Activated CD4-positive, alpha-beta T cell treated with anti-CD3 and anti-CD28 coated beads, Interleukin-2, amount 10 ng/mL, durations not matched to agents 7 days and 5 days (primary cell): ENCODE measurements at places on chromosomes 16 and 17. TPM values are rescaled to one million over a fixed set of nuclear protein-coding genes. Genes with fewer than 3 reads are reported as not detected.

The NOL3 gene
- total RNA-seq: 8.9 TPM

DNA sequence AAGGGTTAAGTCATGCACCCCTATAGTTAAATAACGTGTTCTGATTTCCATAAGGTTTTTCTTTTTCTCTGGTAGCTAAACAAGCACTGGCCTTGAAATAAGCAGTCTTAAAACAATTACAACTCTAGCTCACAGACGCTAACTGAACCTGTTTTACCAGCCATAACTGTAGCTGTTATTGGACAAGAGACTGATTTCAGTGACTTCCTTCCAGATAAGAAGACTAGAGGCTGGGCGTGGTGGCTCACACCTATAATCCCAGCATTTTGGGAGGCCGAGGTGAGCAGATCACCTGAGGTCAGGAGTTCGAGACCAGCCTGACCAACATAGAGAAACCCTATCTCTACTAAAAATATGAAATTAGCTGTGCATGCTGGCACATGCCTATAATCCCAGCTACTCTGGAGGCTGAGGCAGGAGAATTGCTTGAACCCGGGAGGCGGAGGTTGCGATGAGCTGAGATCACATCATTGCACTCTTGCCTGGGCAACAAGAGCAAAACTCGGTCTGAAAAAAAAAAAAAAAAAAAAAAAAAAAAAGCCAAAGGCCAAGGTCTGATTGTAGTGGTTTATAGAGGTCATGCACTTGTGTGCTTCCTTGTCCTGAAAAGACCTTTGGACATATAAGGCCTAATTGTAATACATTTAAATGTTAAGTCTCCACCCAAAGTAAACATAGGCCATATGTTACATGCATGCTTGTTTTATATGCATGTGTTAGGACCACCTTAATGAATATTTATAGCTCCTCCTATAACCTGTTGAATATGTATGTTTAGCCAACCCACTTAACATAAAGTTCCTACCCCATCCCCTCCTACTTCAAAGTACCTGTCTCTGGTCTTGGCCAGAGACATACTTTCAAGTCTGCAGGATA, 319.5 kb upstream of the CA10 start:
- H3K4me3 ChIP-seq: no peak overlapping the region
- no peak overlapping the region for H3K27ac ChIP-seq
- no peaks in the 10 kb centered on the region for H3K36me3 ChIP-seq
- no peak for DNase-seq
- no peaks in the 10 kb centered on the region for H3K4me1 ChIP-seq
- H3K27me3 ChIP-seq: no peaks in the 10 kb centered on the region

GRCh38 chr16:50136399-50136798, 16.7 kb upstream of the TENT4B start:
- no peak overlapping the region for H3K27ac ChIP-seq
- no peaks in the 10 kb centered on the region for H3K27me3 ChIP-seq
- no peaks in the 10 kb centered on the region for H3K4me1 ChIP-seq
- DNase-seq: no peak
- no peak overlapping the region for H3K4me3 ChIP-seq
- no peaks in the 10 kb centered on the region for H3K36me3 ChIP-seq

DNA sequence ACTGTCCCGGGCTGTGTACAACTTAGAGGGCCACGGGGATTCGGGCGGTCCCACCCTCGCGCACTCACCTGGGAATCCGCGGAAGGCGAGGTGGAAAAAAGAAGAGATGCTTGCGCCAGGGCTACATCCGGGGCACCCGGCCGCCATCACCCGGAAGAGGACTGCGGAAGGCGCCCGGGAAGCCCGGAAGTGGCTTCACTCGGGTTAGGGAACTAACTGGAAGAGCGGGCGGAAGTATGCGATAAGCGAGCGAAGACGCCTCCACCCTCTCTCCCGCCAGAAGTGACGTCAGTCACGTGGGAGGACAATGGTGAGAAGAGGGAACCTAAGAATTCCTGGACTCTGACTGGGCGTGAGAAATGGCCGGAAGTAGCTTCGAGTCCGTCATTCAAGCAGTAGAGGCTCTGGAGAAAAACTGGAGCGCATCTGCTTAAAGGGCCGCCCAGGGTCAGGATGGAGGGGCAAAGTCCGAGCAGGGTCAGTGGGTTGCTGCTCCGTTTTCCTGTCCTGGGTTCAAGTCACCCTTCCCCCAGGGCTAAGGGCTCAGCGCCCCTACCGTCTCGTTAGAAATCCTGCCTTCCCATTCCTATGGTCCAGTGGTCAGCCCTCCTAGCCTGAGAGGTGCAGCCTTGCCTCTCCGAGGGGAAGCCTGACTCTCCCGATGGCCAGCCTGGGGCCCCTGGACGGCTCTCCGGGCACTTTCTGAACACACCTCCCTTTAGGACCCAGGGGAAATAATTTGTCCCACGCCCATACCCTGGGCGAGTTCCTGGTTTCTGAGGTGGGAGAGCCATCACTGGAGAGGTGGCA, at the start of gene CD2BP2:
Gene CD2BP2, minus strand, starts transcription at position 165 of the 810 bp plus-strand sequence. CDS start 627 bp downstream, outside the sequence.
- no peaks in the 10 kb centered on the region for H3K27me3 ChIP-seq
- DNase-seq: peak; percentile 88
- peaks cover 46% of the 10 kb centered on the region for H3K4me1 ChIP-seq
- H3K27ac ChIP-seq: peak within 1 kb of the TSS; percentile 92
- H3K36me3 ChIP-seq: peaks cover 46% of the 10 kb centered on the region

GRCh38 chr17:81015136-81015535, 19.8 kb upstream of the BAIAP2 start:
- H3K27me3 ChIP-seq: peaks cover 6% of the 10 kb centered on the region
- peaks cover 33% of the 10 kb centered on the region for H3K4me1 ChIP-seq
- H3K4me3 ChIP-seq: no peak overlapping the region
- DNase-seq: no peak
- H3K27ac ChIP-seq: no peak overlapping the region
- peaks cover 22% of the 10 kb centered on the region for H3K36me3 ChIP-seq

DNA sequence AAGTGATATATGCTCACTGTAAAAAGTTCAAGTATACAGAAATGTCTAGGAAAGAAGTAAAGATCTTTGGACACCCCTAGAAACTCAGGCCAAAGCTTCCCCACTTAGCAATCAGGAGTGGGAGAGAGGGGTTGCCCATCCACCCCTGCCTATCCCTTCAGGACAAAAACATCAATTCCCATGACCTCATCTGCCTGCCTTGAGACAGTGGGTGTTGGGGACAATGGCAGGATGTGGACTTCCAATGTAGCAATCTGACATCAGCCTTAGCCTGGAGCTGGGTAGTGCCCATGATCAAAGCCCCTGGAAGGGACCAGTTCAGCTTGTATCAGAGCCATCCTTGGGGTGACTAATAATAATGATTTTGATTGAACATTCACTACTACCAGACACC, 18.1 kb downstream of the ITPRIPL2 start:
- no peak for DNase-seq
- H3K4me1 ChIP-seq: peaks cover 33% of the 10 kb centered on the region
- H3K27me3 ChIP-seq: peaks cover under 1% of the 10 kb centered on the region

DNA sequence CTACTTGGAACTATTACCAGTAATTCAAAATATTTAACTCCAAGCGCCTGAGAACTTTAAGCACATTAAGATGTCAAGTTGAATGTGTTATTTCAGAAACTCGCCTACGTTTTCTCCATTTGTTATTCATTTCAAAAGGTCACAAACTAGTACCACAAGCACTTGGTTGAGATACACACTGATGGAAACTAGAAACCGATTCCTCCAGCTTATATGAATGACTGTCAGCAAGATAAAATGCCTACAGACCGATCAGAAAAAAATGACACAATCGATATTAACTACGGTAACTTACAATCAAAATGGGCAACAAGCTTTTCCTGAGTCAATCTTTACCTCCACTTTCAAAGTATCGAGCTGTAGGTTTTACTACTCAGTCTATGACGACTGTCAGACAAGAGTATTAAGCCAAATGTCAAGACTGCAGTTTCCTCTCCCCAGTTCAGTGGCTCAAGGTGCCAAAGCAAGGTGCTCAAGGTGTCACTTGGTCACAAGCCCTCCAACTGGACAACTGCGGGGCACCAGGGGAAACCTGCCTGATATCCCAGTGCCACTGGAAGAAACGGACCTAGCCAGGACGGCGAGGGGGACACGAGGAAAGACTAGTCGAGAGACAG, 678 bp downstream of the SRP68 start:
- H3K4me1 ChIP-seq: peaks cover 46% of the 10 kb centered on the region
- H3K36me3 ChIP-seq: peaks cover 26% of the 10 kb centered on the region
- peak overlapping the region; percentile 91 for H3K27ac ChIP-seq
- DNase-seq: no peak
- peak overlapping the region; percentile 97 for H3K4me3 ChIP-seq

DNA sequence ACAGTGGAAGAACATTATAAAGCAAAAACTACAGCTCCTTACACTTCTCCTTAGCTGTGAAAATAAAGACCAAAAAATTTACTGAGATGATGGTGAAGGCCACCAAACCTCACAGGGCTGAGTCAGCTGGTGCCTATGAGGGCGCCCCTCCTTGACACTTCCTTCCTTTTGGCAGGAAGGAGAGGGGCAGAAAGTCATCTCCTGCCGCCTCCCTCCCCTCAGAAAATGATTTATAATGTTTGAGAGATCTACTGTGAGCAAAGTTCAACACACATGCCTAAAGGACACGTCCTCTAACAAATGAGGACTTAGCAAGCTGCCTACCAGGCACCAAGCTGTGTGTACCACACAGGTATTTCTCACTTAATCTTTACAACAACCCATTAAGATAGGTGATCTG, 245.7 kb downstream of the PRKCA start:
- H3K27me3 ChIP-seq: no peaks in the 10 kb centered on the region
- peaks cover 29% of the 10 kb centered on the region for H3K36me3 ChIP-seq
- peak overlapping the region; percentile 22 for H3K4me3 ChIP-seq
- peak overlapping the region; percentile 73 for H3K27ac ChIP-seq

DNA sequence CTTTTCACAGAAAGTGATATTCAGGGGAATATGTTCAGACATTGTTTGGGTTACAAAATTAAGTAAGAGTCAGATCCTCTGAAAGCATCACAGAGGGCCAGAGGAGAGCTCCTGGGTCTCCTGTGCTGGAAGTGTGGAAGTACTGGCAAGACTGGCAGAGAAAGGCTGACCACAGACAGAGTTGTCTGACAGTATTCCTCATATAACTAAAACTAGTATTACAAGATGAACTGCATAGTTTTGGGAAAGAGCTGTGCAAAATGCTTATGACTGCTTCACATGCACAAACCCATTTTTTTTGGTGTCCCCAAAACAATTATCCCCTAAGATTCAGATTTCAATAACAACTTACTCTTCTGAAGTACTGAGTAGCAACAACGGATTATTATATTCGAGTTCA, 35.2 kb downstream of the N4BP1 start:
- H3K27ac ChIP-seq: no peak overlapping the region
- H3K27me3 ChIP-seq: no peaks in the 10 kb centered on the region
- peaks cover 35% of the 10 kb centered on the region for H3K36me3 ChIP-seq
- H3K4me1 ChIP-seq: peaks cover 54% of the 10 kb centered on the region
- no peak overlapping the region for H3K4me3 ChIP-seq
- no peak for DNase-seq

The FOXO3B gene
- 3.1 TPM for total RNA-seq

- H3K4me1 ChIP-seq: peaks cover 60% of the 10 kb centered on the region
- H3K27me3 ChIP-seq: no peaks in the 10 kb centered on the region
- no peak for DNase-seq
Observed at GRCh38 chr17:77346765-77347164, 206.0 kb downstream of the SEC14L1 start.
